ENCODE measurements at places on chromosomes 13 and 19. TPM values are rescaled to one million over a fixed set of nuclear protein-coding genes. Genes with fewer than 3 reads are reported as not detected.
A peak's percentile ranks its signal among the peaks of the same experiment; 100 is the strongest.

MLNR gene
- not detected for total RNA-seq

GRCh38 chr19:17105556-17105955, 30.0 kb downstream of the MYO9B start:
- DNase-seq: no peak

DNA sequence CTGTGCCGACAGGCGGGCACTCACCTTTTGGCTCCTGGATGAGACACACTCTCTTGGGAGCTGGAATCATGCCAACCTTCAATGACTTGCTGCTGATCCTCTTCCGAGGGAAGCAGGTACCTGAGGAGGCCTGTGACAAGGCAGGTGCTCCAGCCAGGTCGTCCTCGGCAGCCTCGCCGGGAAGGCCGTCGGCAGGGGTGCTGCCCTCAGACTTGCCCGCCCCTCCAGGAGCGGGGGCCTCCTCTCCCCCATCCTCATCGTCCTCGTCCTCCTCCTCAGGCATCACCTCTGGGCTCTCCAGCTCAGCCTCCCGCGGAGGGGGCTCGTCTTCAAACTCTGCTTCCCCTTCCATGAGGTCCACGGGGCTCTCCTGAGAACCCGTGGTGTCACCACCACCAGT, 29.2 kb downstream of the SUGP2 start:
- DNase-seq: no peak

GRCh38 chr13:71515744-71516038, 351.3 kb downstream of the DACH1 start:
- no peak for DNase-seq

GRK1 gene
- not detected for total RNA-seq

DNA sequence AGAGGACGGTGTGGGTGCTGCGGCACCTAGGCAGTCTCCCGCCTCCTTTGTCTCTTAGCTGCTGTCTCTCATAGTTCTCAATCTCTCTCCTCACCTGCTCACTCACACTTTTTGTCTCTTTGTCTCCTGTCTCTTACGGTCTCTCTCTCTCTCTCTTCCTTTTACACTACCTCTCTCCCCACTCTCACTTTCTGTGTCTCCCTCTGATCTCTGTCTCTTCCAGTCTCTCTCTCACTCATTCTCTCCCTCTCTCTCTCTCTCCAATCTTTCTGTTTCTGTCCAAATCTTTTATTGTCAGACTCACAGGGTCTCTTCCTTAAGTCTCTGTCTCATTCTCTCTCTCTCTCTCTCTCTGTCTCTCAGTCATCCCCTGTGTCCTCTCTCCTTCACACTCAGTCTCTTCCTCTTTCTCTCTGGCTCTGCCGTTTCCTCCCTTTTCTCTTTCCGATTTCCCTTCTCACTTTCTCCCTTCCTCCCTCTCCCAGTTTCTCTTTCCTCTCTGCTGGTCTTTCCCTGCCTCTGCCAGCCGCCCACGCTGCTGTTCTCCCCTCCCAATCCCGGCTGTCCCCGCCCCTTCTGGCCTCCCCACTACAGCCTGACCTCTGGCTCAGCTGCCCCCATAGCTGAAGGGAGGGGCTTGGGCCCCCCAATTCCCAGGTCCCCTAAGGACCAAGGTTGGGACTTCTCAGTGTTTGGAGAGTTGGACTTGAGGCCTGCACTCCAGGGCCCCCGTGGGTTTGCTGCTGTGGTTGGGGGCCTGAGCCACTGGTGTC, at the start of gene PLEKHA4:
TSS of gene PLEKHA4 (minus strand) at position 504 of the 773 bp plus-strand sequence. CDS start 997 bp downstream, outside the sequence.
- peak; percentile 58 for DNase-seq

DNA sequence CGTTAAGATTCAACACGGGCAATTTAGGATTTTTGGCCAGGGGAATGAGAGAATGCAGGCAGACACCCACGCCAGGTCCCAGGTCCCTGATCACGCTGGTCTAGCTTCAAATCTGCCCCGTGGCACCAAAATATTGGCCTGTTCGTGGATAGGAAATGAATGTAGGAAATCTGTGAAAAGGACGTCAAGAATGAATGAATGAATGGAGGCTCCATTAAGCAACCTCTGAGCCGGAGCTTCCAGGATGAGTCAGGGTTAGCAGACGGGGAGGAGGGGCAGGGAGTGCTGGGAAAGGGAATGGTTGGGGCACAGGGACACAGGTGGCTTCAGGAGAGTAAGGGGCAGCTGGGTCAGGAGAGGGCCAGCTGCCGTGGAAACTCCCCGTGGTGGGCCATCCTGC, 4.2 kb downstream of the SULT2B1 start:
- DNase-seq: peak; percentile 37

- DNase-seq: no peak
Observed at GRCh38 chr19:11373166-11373884, 1.1 kb upstream of the SWSAP1 start.

DNA sequence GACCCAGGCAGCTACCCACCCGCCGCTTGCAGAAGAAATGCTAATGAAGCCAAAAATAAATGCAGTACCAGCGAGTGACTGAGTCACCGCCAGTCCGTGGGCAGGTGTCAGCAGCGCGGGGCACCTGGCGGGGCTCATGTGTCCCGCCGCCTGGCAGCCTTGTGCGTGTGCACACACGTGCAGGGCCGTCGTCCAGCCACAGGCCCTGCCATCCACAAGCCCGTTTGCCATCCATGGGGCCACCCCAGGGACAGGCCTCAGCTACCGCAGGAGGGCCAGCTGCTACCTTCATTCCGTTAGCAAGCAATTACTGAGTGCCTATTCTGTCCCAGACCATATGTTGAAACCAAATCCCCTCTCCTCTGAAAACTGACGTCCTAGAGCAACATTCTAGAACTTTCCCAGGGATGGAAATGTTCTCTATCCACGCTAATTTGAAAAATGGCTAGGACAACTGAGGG, 20.5 kb downstream of the NCAN start:
- DNase-seq: peak; percentile 32

- no peak for DNase-seq
Observed at GRCh38 chr13:101828119-101828518, 375.6 kb downstream of the ITGBL1 start.

BCL3 gene
- total RNA-seq: 10.0 TPM

DNA sequence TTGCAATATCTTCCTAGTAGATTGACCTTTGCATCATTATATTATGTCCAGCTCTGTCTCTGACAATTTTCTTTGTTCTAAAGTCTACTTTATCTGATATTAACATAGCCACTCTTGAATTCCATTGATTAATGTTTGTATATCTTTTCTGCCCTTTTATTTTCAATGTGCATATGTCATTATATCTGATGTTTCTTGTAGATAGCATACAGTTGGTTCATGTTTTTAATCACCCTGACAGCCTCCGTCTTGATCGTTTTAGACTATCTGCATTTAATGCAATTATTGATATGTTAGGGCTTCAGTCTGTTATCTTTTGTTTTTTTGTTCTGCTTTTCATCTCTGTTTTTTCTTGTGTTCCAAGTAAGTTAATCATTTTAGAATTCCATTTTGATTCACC, 159.8 kb downstream of the ENOX1 start:
- DNase-seq: no peak

LYPD3 gene
- not detected for total RNA-seq

GRCh38 chr13:107450931-107451330, 764.4 kb downstream of the LIG4 start:
- peak; percentile 1 for DNase-seq

DNA sequence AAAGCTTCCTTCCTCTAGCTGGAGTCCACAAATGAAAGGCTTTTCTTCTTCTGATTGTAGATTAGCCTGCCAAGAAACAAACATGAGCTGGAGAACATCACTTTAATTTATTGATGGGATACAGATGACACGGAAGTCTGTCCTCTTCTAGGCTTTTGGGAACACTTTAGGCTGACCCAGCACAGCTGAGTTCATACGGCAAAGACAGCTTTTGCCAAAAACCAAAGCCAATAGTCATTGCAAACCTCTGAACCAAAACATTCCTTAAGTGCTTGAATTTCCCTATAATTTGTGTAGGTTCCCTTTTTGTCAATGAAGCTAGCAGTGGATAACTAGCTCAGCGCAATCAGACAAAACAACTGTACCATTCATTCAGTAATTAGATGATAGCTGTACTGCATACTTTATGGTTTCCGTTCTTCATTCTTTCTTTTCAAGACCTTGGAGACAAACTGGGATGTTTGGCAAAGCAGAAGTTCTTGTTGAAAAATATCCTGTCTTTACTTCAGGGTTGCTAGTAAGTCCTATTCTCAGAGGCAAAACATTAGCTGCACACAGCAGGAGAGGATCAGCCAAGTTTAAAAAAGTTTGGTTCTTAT, 95.7 kb upstream of the SPRY2 start:
- no peak for DNase-seq

GRCh38 chr13:86933676-86934075, 737.5 kb upstream of the SLITRK5 start:
- DNase-seq: no peak

DNA sequence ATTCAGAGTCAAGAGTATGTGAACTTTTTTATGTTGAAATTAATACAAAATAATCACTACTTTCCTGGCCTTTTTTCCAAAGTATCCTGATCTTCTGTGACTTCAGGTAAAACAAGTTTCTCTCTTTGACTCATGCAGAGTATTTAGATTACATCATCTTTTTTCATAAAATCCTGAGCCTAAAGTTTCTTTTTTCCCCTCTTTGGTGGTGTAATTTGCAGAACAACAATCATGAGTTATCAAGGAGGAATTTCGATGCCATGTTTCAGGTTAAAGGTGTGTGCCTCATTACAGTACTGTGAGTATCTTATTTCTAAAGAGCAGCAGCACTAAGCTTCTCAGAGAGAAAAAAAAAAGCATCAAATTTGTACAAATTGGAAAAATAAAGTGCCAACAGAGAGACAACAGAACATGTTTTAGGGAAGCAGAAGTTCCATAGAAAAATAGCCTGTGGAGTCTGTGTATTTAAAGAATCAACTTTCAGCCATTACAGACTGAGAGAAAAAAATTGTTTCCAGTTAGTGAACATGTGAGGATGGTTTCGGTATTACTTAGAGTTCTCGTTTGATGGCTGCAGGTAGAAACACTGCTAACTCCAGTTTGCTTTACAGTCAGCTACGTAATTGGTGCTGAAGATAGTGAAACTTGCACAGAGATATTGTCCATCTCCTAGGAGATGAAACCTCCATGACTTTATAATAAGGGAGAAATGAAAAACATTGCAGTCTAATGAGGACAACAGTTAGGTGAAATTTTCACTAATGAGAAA, 78.1 kb upstream of the PCDH9 start:
- no peak for DNase-seq

- peak; percentile 44 for DNase-seq
Observed at GRCh38 chr19:46133777-46134241, 9.3 kb upstream of the IGFL3 start.

DNA sequence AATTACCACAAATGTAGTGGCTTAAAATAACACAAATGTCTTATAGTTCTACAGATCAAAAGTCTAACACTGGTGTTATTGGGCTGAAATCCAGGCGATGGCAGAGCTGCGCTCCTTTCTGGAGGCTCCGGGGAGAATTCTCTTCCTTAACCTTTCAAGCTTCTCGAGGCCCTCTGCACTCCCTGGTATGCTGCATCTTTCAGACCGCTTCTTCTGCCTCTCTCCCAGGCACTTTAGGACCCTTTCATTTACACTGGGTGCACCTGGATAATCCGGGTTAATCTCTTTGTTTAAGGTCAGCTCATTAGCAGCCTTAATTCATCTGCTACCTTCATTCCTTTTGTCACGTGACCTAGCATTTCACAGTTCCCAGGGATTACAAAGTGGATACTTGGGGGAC, 211.3 kb upstream of the RFC3 start:
- peak; percentile 31 for DNase-seq

PSG3 gene
- not detected for total RNA-seq

DNA sequence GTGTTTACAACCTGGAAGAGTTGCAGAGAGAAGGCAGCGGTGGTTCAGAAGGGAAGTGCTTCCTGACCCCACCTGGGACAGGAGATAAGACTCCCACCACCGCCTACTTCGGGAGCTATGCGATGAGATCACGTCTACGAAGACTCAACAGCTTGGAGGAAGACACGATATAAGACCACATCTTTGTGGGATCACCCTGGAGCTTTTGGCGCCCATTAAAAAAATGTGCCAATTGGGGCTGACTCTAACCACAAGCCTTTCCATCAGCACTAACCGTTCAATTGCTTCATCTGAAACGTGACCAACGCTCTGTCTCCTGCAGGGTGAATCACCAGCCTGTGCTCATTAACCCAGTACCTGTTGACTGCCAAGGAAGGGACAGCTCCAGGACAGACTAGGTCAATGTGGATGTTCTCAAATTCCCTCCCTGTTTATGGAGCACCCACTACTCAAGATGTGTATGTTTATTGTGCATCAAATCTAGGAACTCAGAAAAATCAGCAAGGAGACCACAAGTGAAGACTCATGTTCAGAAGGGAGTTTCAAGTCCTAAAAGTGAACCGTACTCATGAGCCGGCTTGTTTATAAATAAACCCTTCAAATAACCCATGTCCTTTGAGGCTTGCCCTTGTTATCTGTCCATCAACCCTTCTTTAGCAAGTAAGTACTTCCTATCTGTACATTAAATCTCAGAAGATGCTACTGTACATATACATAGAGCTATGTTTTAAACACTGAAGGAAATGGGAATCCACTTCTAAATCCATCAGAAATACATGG, 67.5 kb downstream of the LATS2 start:
- DNase-seq: peak; percentile 83

CD33 gene
- total RNA-seq: 0.11 TPM

SLC10A2 gene
- not detected for total RNA-seq

DNA sequence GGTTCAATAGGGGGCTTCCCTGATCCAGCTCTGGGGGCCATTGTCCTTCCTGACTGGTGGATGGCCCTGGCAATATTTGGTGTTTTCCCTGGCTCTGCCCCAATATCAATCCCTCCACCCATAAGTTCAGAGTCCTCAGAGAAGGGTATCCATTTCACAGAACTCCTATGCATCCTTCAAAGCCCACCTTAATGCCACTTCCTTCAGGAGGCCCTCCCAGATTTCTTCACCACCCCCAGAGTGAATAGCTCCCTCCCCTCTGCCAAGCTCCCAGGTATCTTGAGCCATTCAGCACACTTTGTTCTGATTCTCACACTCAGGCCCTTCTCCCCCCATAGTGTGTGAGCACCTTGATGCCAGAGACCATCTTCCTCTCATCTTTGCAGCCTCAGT, 5.8 kb downstream of the PPP1R14A start:
- DNase-seq: no peak

DNA sequence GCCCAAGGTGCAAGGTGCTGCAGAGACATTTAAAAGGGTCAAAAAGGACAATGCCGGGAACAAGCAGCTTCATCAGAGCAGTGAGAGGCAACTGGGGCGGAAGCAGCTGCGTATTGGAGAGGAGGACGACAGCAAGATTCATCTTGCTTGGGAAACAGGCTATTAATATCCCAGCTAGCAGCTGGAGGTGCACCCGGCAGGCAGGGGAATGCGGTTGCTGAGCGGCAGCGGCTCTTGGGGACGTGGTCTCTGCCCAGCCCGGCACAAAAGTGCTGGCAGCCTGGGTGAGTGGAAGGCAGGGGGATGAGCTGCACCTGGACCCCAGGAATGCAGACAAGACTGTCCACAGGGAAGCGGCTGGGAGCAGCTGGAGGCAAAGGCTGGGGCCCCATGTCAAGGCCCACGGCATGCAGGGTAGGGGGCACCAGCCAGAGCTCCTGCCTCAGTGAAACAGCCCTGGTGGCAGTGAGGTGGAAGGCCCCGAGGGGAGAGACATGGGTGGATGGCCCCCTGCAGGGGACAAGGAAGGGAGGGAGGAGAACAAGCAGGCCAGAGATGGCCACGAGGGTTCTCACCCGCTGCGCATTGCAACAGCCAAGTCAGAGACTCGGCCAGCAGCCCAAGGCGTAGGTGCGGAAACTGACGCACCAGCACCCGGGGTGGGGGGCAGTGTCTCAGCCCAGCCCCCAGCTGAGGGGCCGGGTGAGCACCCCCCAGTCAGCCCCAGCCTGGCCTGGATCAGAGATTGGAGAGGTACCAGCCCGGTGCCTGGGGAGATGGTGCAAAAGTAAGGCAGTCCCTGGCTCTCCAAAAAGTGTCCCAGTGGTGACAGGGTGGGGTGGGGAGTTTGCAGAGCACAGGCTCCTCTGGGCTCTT, 34.4 kb downstream of the PEPD start:
- DNase-seq: peak; percentile 21

CCNA1 gene
- 1.8 TPM for total RNA-seq

ZNF491 gene
- 0.90 TPM for total RNA-seq

All from LHCN-M2 (cell line).